ENCODE measurements at places on chromosomes 7 and 10. TPM values are rescaled to one million over a fixed set of nuclear protein-coding genes. Genes with fewer than 3 reads are reported as not detected.
A peak's percentile ranks its signal among the peaks of the same experiment; 100 is the strongest.

- DNase-seq: no peak
Observed at GRCh38 chr10:105644559-105644958, 1003.5 kb downstream of the SORCS3 start.

DNA sequence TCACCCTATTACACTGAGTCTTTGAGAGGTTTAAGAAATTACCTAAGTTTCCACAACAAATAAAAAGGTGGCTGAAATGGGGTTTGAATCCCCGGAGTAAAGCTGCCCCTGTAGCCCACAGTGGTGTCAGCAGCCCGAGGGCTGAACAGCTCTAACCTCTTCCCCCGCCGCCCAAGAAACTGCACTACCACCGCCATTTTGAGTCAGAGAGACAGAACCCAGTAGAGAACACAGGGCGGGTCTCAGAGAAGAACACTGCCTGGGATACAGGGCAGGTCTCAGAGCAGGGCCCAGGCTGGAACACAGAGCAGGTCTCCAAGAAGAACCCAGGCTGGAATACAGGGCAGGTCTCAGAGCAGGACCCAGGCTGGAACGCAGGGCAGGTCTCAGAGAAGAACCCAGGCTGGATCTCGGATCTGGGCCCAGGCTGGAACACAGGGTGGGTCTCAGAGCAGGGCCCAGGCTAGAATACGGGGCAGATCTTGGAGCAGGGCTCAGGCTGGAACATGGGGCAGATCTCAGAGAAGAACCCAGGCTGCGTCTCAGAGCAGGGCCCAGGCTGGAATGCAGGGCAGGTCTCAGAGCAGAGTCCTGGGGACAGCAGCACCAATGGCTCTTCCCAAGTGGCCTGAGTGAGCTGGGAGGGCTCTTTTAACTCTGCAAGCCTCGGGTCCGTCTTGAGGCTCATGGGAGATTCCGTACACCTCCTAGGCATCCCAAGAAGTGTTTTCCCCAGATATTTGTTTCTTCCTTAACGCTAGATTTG is 85.9 kb upstream of the LANCL2 start:
- DNase-seq: no peak

DNA sequence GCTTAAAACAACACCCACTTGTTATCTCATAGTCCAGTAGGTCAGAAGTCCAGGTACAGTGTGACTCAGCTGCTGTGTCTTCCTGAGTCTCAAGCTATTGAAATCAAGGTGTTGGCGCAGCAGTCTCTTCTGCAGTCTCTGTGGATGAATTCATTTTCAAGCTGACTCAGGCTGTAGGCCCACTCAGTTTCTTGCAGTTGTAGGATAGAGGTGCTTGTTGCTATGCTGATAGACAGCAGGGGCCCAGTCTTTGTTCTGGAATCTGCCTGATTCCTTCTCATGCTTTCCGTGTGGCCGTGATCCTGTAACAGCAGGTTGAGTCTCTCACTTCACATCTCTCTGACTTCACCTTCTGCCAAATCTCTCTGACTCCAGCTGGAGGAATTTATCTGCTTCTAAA is 400.4 kb upstream of the POM121L12 start:
- peak; percentile 6 for DNase-seq

- no peak for DNase-seq
Observed at GRCh38 chr7:85125651-85126131, 61.2 kb downstream of the SEMA3D start.

GRCh38 chr10:73529089-73529832 is 33.4 kb upstream of the PPP3CB start:
- peak; percentile 79 for DNase-seq

GRCh38 chr7:107394276-107394675 is 75.6 kb upstream of the GPR22 start:
- no peak for DNase-seq

GRCh38 chr7:82678716-82679115 is 235.1 kb upstream of the CACNA2D1 start:
- DNase-seq: no peak

DNA sequence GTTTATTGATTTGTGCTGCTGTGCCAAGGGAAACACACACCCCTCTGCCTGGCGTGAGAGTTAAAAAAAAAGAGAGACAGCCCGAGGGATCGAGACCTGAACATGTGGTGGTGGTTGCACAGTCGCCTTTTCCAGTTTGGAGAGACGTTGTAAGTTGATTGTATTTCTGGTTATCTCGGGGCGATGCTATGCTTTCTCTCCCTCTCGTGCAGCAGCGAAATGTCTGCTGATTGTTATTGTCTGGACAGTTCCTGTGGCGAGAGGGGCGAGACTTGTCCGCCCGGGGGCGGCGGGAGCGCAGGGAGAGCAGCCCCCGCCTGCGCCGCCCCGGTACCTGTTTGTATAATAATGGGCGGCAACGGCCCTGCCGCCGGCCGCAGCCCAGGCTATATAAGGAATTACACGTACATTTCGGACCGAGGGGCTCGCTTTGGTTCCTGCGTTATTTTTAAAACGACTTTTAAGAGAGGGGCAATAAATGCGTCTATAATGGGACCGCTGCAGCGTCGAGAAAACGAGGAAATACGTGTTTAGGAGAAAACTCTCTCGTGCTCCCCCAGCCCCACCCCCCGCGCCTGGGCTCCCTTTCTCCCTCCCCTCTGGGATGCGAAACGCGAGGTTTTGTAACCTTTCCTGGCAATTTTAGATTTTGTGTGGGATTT is 1.7 kb downstream of the ZEB1 start:
- peak; percentile 60 for DNase-seq

- DNase-seq: no peak
Observed at GRCh38 chr7:87476179-87476557, 688 bp upstream of the ABCB4 start.

DNA sequence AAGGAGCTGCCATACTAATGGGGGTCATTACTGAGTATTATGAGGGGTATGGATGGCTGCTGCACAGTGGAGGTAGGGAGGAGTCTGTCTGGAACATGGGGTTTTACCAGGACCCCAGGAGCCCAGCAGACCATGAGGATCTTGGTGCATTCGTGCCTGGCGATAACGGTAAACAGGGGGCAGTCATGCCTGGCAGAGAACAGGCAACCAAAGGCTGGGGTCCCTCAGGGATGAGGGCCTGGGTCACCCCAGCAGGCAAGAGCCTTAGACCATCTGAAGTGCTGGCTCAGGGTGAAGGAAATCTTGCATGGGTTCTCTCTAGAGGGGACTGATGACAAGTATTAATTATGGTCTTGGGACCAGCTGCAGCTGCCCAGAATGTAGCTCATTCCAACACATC is 46.1 kb downstream of the MYL10 start:
- DNase-seq: peak; percentile 2

DNA sequence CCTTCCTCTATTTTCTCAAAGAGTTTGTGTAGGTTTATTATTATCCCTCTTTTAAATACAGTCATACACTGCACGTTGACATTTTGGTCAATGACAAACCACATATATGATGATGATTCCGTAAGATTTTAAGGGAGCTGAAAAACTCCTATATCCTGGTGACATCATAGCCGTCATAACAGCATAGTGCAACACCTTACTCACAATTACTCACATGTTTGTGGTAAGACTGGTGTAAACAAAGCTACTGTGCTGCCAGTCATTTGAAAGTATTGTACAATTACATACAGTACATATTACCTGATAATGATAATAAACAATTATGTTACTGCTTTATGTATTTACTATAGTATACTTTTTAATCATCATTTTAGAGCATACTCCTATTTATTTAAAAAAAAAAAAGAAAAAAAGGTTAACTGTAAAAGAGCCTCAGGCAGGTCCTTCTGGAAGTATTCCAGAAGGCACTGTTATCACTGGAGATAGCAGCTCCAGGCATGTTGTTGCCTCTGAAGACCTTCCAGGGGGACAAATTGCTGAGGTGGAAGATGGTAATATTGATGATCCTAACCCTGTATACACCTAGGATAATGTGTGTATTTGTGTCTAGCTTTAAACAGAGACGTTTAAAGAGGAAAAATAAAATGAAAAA is 123.3 kb upstream of the CDK1 start:
- DNase-seq: no peak

DNA sequence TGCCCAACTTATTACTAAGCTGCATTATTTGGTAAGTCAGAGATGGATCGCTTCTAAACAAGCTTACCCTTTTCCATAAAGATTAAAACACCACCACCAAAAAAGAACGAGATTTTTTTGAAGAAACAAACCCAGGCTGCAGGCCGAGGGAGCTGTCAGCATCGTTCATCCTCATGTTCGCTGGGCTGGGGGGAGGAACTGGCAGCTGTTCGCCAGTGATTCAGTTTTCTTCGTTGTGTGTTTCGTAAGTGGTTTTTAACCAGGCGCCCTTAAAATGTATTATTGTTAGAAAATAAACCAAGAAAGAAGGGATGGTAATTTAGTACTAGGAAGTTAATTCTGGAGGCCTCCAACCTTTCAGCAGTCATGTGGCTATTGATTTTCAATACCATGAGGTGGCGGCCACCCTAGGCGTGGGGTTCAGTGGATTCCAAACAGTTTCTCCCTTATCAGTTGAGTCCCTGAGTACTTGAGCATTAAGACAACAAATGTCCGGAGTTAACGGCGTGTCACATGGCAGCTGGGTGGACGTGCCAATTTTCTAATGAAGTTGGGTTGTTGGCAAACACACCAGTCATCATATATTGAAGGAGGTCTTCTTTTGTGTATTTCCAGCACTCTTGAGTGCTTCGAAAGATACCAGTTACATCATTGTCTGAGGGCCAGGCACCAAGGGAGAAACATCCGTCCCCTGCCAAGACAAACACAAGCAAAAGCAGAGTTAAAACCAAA is 173.2 kb downstream of the EBF3 start:
- no peak for DNase-seq

- DNase-seq: no peak
Observed at GRCh38 chr7:122448893-122449589, 144.5 kb upstream of the FEZF1 start.

DNA sequence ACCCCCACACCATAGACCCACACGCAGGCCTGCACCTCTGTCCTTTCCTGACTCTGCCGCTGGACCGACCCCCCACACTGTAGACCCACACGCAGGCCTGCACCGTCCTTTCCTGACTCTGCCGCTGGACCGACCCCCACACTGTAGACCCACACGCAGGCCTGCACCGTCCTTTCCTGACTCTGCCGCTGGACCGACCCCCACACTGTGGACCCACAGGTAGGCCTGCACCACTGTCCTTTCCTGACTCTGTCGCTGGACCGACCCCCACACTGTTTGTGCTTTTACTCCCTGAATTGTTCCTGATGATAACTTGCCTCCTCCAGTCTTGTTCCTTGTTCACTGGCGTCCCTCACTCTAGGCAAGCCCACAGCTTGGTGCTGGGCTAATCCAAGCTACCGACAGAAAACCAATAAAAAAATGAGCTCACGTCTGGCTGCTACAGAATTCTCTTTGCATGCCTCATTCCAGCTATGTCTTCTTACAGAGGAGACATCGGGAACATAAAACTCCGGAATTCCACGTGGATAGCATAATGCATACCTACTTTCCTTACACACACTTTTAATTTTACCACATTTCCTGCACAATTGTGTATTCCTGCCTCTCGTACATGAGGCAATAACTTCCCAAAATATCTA is 494.3 kb downstream of the PTPRN2 start:
- no peak for DNase-seq

- no peak for DNase-seq
Observed at GRCh38 chr10:128140425-128140824, 14.2 kb upstream of the MKI67 start.

GRCh38 chr7:18425838-18426445 is 69.6 kb upstream of the HDAC9 start:
- DNase-seq: no peak

DNA sequence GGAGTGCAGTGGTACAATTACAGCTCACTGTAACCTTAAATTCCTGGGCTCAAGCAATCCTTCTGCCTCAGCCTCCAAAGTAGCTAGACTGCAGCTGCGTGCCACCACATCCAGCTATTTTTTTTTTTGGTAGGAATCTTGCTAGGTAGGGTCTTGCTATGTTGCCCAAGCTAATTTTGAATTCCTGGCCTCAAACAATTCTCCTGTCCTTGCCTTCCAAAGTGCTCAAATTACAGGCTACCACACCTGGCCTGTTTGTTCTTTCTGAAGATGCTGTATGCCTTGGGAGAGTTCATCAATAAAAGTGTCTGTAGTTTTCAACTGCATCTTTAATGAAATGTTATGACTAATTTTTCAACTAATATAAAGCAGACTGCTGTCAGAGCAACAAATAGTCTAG is 452 bp downstream of the SAMD9 start:
- no peak for DNase-seq

- no peak for DNase-seq
Observed at GRCh38 chr10:14905890-14906289, 27.2 kb downstream of the SUV39H2 start.

ITGA8 gene
- not detected for total RNA-seq

TIMM23 gene
- 111 TPM for total RNA-seq

EIF5AL1 gene
- total RNA-seq: 0.73 TPM

GPR158 gene
- total RNA-seq: 0.35 TPM

Data from H7 (cell line).